ENCODE measurements at places on chromosomes 2 and 18.

- DNase-seq, result no peak
Measured at GRCh38 chr2:11813951-11814350, 67.5 kb downstream of the LPIN1 start.

GRCh38 chr2:20868377-20868776 is 45.5 kb upstream of the LDAH start:
- DNase-seq, result no peak

- DNase-seq, result no peak
Measured at GRCh38 chr2:73291461-73292315, 1.7 kb downstream of the EGR4 start.

DNA sequence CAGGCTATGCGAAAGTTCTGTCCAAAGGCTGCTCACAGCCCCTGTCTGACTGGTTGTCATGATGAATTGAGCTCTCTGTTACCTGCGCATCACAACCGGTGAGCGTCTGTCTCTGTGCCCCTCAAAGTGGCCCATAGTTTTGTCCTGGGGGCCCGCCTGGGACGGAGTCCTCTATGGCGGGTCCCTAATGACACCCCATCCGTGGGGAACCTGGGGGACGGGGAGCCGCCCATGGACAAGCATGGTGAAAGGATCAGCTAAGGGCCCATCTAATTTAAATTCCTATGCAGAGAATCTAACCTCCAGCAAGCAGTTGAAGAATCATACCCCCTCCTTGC is 473 bp downstream of the ELMOD3 start:
- DNase-seq, result no peak

DNA sequence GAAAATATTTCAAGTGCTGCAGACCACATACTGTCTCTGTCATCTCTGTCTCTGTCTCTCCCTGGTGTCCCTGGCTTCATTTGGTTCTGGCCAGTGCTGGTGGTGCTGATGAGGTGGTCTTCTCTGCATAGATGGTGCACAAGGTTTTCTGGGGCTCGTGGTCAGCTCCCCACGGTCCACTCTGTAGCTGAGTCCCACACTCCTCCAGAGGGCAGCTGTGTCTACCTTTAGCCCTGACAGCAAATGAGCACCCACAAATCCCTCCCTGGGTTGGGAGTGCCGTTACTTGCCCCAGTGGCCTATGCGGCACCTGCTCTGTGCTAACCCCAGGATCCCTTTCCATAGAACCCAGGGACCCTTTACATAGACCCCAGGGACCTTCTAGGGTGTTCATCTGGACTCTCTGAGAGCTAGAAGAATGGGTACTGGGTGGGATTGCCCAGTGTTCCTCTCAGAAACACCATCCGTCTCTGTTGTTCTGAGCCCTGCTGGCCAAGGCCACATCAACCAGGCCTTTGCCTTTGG is 129.3 kb downstream of the CAPN13 start:
- no peak for DNase-seq

- DNase-seq, result no peak
Measured at GRCh38 chr18:45896991-45897390, 70.1 kb downstream of the EPG5 start.

GRCh38 chr18:70158992-70159717 is 46.3 kb downstream of the RTTN start:
- DNase-seq, result no peak

GRCh38 chr2:29011418-29012060 is 30.4 kb downstream of the TOGARAM2 start:
- no peak for DNase-seq

- no peak for DNase-seq
Measured at GRCh38 chr18:9404565-9405060, 70.0 kb downstream of the TWSG1 start.

DNA sequence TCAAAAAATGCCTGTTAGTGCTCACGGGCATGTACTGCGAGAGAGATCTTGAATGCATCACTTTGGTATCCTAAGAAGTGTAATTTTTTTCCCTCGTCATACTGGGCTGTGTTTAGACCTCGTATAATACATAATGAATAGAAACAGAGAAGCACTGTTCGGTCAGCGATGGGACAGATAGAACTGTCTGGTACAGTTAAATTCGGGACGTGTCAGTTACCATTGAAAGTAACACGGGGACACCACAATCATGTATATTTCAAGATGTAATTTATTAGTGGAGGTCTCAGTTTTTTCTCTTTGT is 1.8 kb downstream of the PKP4 start:
- no peak for DNase-seq

DNA sequence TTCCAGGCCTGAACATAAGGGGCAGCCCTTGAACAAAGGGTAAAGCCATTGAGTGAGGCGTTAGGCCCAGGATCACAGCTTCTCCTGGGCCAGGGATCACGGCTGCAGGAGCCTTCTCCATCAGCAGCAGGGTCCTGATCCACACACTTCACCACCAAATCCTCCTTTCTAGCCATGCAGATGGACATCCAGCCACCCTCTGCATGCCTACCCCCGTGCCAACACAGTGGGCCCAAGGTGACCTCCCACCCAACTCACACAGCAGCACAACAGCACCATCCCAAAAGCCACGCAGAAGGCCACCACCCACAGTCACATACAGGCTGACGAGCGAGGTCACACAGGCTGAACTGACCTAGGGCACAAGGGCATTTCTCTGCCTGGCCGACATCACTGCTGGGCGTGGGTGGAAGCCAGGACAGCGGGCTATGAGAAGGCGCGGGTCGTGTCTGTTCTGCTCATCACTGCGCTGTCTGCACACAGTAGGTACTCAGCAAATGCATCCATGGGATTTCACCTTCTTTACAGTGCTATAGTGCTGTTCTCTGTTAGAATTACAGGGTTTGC is 31.2 kb downstream of the TFCP2L1 start:
- no peak for DNase-seq

DNA sequence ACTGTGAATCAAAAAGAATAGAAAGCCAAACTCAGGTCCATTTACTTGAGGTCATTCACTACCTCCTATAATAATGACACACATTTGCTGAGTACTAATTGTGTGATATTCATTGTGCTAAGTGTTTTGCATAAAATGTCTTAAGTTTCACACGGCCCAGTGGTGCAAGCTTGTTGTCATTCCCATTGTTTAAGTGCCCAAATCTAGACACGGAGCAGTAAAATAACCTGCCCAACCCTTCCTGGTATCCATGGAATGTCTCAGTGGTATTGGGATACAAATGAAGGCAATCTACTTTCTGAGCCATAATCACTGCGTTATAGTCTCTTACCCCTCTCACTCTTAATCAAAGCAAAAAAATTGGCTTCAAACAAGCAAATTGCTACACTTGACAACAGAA is 233.3 kb downstream of the NCKAP5 start:
- DNase-seq, result no peak

DNA sequence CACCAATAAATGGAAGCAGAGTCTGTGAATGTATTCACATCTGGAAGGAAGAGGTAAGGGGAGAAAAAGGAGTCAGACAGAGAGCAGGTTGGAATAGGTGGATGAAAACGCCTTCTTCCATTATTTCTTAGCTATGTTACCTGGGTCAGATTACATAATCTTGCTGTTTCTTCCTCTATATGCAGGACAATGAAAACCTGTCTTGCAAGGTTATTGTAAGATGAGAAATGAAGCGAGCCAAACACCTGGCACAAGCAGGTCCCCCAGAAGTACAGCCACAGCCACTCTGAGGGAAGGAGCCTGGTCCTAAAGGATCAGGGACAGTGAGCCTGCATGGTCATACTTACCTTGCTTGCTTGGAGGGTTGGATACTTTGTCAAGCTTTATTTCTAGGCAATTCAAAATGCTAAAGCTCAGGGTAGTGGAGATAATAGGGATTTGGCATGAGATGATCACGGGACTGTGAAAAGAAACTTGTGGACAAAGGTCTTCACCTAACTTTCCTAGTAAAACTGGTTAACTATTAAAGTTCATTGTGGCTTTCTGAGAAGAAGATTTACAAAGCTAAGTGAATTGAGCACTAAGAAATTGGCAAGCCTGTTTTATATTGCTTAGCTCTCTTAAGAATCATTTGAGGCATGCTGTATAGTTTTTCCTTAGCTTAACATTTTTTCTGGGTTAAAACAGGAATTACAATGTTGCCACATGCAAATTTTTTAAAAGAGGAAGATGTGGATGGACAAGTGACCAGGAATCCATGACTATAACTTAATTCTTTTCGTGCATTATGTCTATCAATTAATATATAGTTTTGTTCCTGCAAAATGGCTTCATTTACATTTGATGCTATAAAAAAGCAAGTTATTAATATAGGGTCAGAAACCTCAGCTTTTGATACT is 15.7 kb upstream of the PLA2R1 start:
- no peak for DNase-seq

DNA sequence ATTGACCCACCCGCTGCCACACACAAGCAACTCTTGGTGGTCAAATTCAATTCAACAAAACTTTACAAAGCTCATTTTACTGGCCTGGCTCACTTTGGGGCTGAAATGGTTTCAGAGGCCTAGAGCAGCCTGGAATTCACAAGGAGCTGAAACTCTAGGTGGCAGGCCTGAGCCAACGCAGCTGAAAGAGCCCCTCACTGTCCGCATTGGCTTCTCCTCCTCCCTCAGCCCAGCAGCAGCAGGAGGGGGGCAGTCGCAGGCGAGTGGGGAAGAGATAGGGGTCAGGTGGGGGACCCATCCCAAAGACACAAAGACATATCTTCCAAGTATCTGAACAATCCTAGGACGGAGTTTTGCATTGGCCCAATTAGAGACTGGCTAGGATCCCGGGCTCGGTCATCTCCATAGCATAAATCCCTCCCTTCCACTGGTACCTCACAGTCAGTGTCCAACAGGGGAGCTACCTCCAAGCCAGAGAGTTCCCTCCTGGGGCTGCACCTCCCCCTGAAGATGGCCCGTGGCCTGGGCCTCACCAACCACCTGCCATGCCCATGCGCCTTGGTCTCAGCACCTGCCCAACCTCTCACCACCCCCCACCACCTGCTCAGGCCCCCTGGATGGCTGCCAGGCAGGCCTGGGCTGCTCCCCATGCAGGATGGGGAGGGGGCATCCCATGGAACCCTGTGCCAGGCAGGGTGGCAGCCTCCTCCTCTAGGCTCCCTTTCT is 113.4 kb downstream of the ZBTB7C start:
- no peak for DNase-seq

DNA sequence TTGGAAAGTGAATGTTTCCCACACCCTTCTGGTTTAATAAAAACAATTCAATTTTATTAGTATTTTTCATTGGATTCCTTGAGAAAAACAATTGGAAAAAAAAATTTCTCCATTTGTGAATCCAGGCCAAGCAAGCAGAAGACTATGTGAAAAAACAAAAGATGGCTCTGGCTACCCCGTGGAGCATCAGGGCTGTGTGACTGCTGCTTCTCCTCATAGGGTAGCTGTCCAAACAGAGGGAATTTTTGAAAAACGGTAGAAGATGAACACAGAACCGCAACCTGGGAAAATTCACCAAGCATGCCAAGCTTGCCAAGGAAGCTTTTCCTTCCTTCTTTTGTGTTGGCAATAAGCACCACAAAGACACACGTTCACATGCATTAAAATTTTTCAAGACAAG is 71.3 kb upstream of the ACVR2A start:
- DNase-seq, result no peak

GRCh38 chr2:8662239-8662879 is 19.5 kb upstream of the ID2 start:
- peak; percentile 56 for DNase-seq

- no peak for DNase-seq
Measured at GRCh38 chr2:179031731-179032408, 18.1 kb downstream of the CCDC141 start.

- no peak for DNase-seq
Measured at GRCh38 chr18:11994336-11994702, 13.0 kb downstream of the IMPA2 start.

GRCh38 chr2:54274781-54275242 is 18.8 kb upstream of the TSPYL6 start:
- DNase-seq, result no peak

DNA sequence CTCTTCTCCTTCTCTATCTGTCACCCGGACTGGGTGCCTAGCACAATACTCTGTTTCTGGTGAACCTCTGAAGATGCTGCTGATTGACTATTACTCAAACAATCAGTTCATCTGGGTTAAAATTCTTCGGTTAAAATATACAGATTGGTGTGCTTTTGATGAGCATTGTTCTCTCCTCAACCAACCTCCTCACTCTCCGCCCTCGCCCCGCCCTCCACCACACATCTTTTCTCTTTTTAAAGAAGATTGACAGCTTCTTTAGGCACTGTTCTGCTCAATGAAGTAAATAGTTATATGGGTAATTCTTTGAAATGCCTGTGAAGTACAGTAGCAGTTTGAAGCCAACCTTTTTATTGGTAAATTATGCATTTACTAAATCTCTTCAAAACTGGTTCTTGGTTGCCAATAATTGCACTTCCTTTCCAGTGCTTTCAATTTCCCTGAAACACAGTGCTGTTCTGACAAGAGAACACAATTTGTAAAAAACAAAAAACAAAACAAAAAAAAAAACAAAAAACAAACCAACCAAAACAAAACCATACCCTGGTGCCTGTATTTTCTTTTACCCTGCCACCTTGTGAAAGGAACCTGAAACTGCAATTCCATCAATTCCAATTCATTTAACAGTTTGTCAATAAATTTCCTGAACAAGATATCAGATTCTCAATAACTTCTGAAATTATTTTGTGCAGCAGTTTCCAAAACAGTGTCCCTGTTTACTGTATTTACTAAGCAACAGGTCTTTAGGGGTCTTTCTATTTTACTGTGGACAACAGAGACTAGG is 188.6 kb downstream of the LRP1B start:
- DNase-seq, result peak; percentile 2

GRCh38 chr2:134453973-134454372 is 200.1 kb downstream of the MGAT5 start:
- DNase-seq, result no peak

DNA sequence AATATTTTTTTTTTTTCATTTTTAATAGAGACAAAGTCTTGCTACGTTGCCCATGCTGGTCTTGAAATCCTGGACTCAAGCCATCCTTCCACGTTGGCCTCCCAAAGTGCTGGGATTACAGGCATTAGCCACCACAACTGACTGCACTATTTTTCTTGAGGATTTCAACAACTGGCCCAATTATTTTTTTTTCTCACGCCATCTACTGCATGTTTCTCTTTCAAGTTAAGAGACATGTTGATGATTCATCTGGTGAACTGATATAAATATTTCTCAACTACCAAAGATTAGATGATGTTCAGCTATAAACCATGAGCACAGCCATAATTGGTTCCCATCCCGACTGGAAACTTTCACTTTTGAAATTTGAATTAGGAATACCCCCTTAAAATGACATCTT is 688.4 kb upstream of the SYT4 start:
- DNase-seq, result no peak

DNA sequence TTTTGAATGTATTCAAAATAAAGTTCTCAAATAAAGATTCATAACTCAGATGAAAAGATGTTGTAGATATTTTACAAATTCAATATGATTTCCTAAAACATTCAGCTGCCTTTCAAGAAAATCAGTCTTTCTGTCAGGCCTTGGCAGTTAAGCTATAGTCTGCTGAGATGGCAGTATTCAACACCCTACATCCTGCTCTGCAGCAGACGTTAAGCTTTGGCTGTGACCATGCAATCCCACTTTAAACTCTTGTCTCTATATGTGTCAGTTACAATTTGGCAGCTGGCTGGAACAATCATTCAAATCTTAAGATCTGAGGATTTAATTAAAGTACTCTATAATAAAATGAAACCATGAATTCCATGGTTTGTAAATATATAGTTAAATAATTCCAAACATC is 567.3 kb upstream of the ZNF804A start:
- DNase-seq, result no peak

Data from HCT116 (cell line).